ENCODE measurements at places on chromosomes 11 and 22. TPM values are rescaled to one million over a fixed set of nuclear protein-coding genes. Genes with fewer than 3 reads are reported as not detected.

The PKDREJ gene
- not detected for polyA plus RNA-seq

The KCNJ4 gene
- 1.7 TPM for polyA plus RNA-seq

The PRR33 gene
- not detected for polyA plus RNA-seq

The SAA1 gene
- polyA plus RNA-seq: not detected

The UBQLNL gene
- polyA plus RNA-seq: not detected

The GRAP2 gene
- not detected for polyA plus RNA-seq

The TCN1 gene
- polyA plus RNA-seq: not detected

All from neural cell (in vitro differentiated cells).